CD4-positive, alpha-beta T cell (primary cell): ENCODE measurements at places on chromosomes 7 and 10.

GRCh38 chr10:8054494-8055407 lies at the start of gene GATA3:
TSS of gene GATA3 (plus strand) at chr10:8054688. CDS start at chr10:8055656, 968 bp downstream.
- peak within 1 kb of the TSS; percentile 96 for H3K4me3 ChIP-seq
- DNase-seq, result peak; percentile 74
- peaks cover 18% of the 10 kb centered on the region for H3K36me3 ChIP-seq
- peaks cover 67% of the 10 kb centered on the region for H3K4me1 ChIP-seq
- H3K27me3 ChIP-seq, result peaks cover 34% of the 10 kb centered on the region

GRCh38 chr7:151775547-151776443 lies 101.1 kb downstream of the PRKAG2 start:
- no peaks in the 10 kb centered on the region for H3K4me1 ChIP-seq
- no peak for DNase-seq
- no peak overlapping the region for H3K27ac ChIP-seq
- peaks cover 29% of the 10 kb centered on the region for H3K36me3 ChIP-seq

DNA sequence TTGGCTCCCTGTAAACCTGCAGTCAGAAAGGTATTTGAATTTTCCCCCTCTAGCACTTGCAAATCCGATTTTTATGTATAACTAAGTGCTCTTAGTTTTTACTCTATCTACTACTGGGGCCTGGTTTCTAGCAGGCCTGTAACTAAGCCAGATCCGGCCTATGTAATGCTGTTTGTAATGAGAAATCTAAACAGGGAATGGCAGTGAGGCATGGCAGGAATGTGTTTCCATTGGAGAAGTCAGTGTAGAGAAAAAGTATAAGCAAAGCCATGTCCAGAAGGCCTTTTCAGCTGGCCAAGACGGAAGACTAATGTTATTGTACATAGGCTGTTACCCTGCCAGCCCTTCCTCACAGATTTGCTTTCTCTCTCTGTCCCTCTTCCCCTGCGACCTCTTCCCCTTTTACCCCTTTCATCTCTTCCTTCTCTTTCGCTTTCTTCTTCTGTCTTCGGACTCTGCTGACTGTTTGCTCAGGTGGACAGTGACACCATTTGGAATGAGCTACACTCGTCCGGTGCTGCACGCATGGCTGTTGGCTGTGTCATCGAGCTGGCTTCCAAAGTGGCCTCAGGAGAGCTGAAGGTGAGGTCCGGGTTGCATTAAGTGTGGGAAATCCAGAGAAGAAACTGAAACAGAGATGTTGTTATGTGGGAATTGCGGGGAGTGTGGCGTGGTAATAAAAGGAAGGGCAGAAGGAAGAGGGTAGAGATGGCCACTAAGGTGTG lies 297.5 kb downstream of the HDAC9 start:
- H3K27me3 ChIP-seq, result no peaks in the 10 kb centered on the region
- H3K36me3 ChIP-seq, result no peaks in the 10 kb centered on the region
- H3K27ac ChIP-seq, result no peak overlapping the region

GRCh38 chr7:91526404-91526803 lies 262.2 kb downstream of the FZD1 start:
- DNase-seq, result no peak
- no peak overlapping the region for H3K4me3 ChIP-seq
- H3K36me3 ChIP-seq, result no peaks in the 10 kb centered on the region
- H3K27me3 ChIP-seq, result no peaks in the 10 kb centered on the region
- no peaks in the 10 kb centered on the region for H3K4me1 ChIP-seq

GRCh38 chr7:128021366-128021765 lies 9.9 kb downstream of the LRRC4 start:
- no peaks in the 10 kb centered on the region for H3K4me1 ChIP-seq
- peaks cover 22% of the 10 kb centered on the region for H3K36me3 ChIP-seq
- no peak overlapping the region for H3K27ac ChIP-seq
- H3K4me3 ChIP-seq, result no peak overlapping the region

DNA sequence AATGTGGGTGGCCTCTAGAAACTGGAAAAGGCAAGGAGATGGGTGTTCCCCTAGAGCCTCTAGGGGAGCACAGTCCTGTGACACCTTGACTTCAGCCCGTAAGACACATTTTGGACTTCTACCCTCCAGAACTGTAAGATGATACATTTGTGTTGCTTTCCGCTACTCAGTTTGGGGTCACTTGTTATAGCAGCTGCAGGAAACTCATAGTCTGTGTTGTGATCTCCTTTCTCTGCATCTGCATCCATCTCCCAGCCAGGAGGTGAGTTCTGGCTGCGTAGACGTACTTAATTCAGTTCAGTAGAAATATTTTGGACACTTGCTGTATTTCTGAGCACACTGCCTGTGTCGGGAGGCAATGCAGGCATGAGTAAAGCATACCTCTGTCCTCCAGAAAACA lies 29.3 kb upstream of the DMBT1 start:
- H3K36me3 ChIP-seq, result no peaks in the 10 kb centered on the region
- DNase-seq, result no peak
- no peak overlapping the region for H3K4me3 ChIP-seq
- no peak overlapping the region for H3K27ac ChIP-seq

DNA sequence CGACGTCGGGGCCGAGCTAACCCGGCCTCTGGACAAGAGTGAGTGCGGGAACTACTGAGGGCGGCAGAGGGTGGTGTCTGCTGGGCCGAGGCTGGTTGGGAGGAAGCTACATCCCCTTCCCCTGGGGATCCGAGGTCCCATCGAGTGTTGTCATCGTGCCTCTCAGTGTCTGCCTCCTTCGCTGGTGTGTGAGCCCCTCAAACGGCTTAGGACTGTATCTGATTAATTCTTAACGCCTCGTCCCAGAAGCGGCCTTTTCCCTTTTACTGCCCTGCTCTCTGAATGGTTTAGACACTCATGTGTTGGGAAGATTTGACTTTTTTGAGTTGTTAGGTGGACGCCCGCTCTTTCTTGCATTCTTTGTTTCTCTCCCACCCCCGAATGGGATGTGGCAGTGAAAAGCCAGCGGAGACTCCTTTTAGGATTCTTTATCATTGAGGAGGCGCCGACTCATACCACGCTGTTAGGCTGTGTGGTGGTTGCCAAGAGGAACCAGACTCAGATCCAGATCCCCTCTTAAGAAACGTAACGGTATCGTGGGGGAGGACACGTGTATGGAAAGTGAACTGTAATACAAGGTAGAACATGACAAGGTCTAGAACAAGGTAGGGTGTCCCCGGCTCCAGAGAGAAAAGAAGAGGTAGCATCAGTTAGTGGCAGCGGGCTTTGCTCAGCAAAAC lies 631 bp downstream of the SUPV3L1 start:
- peaks cover 21% of the 10 kb centered on the region for H3K4me1 ChIP-seq
- peaks cover 21% of the 10 kb centered on the region for H3K36me3 ChIP-seq
- peak overlapping the region; percentile 94 for H3K27ac ChIP-seq

- H3K4me1 ChIP-seq, result no peaks in the 10 kb centered on the region
- no peak overlapping the region for H3K4me3 ChIP-seq
- no peaks in the 10 kb centered on the region for H3K27me3 ChIP-seq
- H3K27ac ChIP-seq, result no peak overlapping the region
- no peaks in the 10 kb centered on the region for H3K36me3 ChIP-seq
Observed at GRCh38 chr7:40579401-40579800, 444.6 kb downstream of the SUGCT start.

DNA sequence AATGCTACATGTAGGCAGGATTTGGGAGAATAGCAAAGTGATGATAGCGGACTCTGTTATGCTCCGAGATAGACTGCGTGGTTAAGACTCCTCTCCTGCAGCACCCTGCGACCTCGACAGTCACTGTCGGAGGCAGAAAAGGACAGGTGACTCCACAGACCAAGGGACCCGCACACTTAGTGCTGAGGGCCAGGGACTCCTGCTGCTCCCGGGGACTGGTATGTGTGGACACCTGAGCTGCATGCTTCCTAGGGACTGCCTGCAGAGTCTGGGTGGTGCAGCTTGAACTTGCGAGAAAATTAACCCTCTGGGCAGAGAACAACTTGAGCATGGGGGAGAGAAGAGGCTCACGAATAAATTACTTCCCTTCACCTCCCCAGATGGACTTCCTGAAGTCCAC lies 407.1 kb upstream of the PFKP start:
- no peaks in the 10 kb centered on the region for H3K4me1 ChIP-seq
- no peaks in the 10 kb centered on the region for H3K27me3 ChIP-seq
- H3K27ac ChIP-seq, result no peak overlapping the region
- no peak overlapping the region for H3K4me3 ChIP-seq
- H3K36me3 ChIP-seq, result no peaks in the 10 kb centered on the region

DNA sequence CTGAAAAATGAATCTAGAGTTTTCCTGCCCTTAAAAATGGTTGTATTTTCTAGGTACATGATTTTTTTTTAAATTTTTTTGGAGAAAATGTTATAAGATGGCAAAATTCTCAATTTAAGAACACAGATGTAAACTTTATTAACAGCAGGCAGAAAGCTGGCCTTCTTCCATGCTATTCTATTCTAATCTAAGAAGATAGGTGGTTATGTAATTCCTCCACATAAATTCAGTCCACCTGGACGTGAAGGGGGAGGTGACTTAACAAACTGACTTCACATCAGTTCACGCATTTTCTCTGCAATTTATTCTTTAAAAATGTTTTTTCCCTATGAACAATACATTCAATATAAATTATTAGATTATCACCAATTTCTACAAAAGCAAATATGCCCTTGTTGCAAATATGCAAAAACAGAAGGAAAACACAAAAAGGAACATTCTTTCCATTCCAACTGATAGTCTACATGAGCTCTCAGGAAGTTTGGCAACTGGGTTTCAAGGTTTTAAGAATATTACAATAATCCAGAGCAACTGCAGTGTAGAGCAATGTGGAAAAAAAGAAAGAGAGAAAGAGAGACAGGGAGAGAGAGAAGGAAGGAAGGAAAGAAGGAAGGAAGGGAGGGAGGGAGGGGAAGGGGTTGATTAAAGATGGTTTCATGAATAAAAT lies 76.8 kb downstream of the HIBADH start:
- H3K36me3 ChIP-seq, result no peaks in the 10 kb centered on the region
- no peaks in the 10 kb centered on the region for H3K27me3 ChIP-seq
- DNase-seq, result no peak
- no peaks in the 10 kb centered on the region for H3K4me1 ChIP-seq
- H3K27ac ChIP-seq, result no peak overlapping the region

DNA sequence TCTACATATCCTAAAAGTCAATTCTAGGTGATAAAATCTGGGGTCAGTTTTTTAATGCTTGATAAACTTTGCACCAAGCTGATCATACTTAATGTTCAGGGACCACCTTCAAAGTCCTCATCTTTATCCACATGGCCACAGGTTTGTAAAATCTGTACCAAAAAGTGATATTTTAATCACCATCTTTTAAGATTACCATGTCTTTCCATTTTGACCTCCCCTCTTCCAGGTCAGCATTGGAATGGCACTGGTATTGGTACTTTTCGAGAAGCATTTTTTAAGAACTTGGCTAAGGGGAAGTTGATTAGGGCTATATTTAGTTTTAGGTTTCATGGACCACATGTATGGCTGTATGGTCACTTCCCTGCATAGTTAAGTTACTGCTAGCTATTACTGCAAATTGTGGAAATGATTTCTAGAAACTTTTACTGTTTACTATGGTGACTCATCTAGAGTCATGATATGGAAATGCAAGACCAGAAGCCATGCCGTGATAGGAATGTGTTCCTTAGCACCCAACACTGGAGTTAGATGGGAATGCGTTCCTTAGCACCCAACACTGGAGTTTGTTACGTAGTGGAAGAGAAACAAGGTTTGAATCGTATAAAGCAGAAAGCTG lies 50.8 kb upstream of the ABLIM1 start:
- no peak overlapping the region for H3K27ac ChIP-seq
- H3K4me3 ChIP-seq, result no peak overlapping the region
- H3K36me3 ChIP-seq, result no peaks in the 10 kb centered on the region
- no peak for DNase-seq

GRCh38 chr7:111927353-111928019 lies 278.7 kb downstream of the DOCK4 start:
- no peaks in the 10 kb centered on the region for H3K4me1 ChIP-seq
- no peak overlapping the region for H3K4me3 ChIP-seq
- H3K27ac ChIP-seq, result no peak overlapping the region
- DNase-seq, result no peak
